SJSA1 (cell line): ENCODE measurements at places on chromosomes 2 and 18. TPM values are rescaled to one million over a fixed set of nuclear protein-coding genes. Genes with fewer than 3 reads are reported as not detected.
A peak's percentile ranks its signal among the peaks of the same experiment; 100 is the strongest.

GRCh38 chr2:43559391-43560230 lies 36.2 kb downstream of the THADA start:
- no peak overlapping the region for H3K4me3 ChIP-seq
- DNase-seq = no peak
- peaks cover 35% of the 10 kb centered on the region for H3K36me3 ChIP-seq
- H3K27me3 ChIP-seq = no peaks in the 10 kb centered on the region

Gene MCEE
- 6.2 and 9.6 TPM in 2 replicates for total RNA-seq

DNA sequence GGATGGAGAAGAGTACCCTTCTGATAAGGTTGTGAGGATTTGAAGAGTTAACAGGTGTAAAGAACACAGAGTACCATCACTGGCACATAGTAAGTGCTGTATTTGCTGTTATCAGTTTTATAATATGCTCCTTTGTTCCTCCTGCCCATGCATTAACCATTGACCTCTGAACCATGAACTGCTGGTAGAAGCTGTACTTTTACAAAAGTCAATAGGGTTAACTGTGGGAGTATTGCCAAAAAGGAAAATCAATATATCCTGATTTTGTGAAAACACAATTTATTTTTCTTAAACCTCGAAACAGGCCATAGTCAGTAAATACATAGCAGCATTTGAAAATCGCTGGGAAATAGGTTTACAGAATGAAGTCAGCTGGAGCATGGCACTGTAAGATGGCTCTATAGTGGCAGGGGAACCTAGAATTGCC lies 18.9 kb upstream of the ACAA2 start:
- H3K4me3 ChIP-seq = no peak overlapping the region
- peaks cover 4% of the 10 kb centered on the region; the same call in 1 of the 2 replicates for H3K36me3 ChIP-seq
- H3K27me3 ChIP-seq = no peaks in the 10 kb centered on the region
- no peak overlapping the region for H3K27ac ChIP-seq

Gene FZD7
- total RNA-seq = 77.8 and 90.7 TPM in 2 replicates

GRCh38 chr2:88729061-88729745 lies 37.7 kb downstream of the RPIA start:
- no peaks in the 10 kb centered on the region for H3K36me3 ChIP-seq
- H3K27ac ChIP-seq = no peak overlapping the region
- H3K4me3 ChIP-seq = no peak overlapping the region
- H3K27me3 ChIP-seq = no peaks in the 10 kb centered on the region

- no peak overlapping the region for H3K27ac ChIP-seq
- no peak overlapping the region for H3K4me3 ChIP-seq
- no peak for DNase-seq
- no peaks in the 10 kb centered on the region for H3K4me1 ChIP-seq
- no peaks in the 10 kb centered on the region for H3K36me3 ChIP-seq
These were observed 34.5 kb downstream of the FRZB start for GRCh38 chr2:182831921-182832320.

- no peak overlapping the region for H3K27ac ChIP-seq
- DNase-seq = no peak
- H3K4me1 ChIP-seq = no peaks in the 10 kb centered on the region
These were observed 3.6 kb downstream of the LRRTM1 start for GRCh38 chr2:80300954-80301353.

GRCh38 chr2:203949228-203949627 lies 12.7 kb downstream of the ICOS start:
- H3K27me3 ChIP-seq = no peaks in the 10 kb centered on the region
- no peak for DNase-seq

- no peak for DNase-seq
- no peaks in the 10 kb centered on the region for H3K27me3 ChIP-seq
- H3K36me3 ChIP-seq = no peaks in the 10 kb centered on the region
- H3K4me3 ChIP-seq = no peak overlapping the region
These were observed 344.7 kb upstream of the FIGN start for GRCh38 chr2:164080486-164080885.

DNA sequence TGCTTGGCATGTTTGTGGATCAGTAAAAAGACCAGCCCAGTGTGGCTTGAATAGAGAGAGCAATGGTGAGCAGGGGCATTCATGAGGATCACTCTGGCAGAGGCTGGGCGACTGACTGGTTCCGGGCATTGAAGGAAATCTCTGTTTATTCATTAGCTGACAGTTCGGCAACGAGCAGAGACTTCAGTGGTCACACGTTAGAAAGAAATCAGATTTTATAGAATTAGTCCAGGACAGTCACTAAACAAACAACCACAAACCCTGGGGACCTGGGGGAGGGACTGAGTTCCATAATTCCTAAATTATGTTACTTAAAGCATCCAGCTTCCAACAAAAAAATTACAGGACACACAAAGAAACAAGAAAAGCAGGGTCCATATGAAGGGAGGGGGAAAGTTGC lies 72.5 kb downstream of the NOL10 start:
- H3K4me1 ChIP-seq = peaks cover 19% of the 10 kb centered on the region
- no peak overlapping the region for H3K4me3 ChIP-seq

DNA sequence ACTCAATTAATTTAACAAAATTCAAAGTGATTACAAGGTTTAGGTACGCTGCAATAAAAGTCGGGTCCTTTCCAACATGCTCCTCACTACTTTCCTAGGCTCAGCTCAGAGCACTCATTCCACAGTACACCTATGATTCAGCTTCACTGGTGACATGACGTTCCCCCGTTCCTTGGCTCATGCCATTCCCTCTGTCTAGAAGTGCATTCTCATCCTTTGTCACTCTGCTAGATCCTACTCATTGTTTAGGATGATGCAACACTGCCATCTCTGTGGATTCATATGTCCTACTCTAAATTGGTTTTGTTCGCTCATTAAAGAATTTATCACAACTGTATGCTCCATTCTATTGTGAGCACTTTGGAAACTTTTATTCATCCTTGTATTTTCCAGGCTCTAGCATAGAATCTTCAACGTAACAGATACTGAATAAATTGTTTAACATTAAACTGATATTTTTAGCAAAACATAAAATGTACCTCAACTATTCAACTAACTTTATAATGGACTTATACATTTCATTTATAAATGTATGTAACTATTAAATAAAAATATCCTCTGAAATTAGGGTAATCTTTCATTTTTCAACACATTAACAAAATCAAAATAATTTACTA lies 78.6 kb downstream of the FAM228A start:
- H3K27me3 ChIP-seq = no peaks in the 10 kb centered on the region
- no peaks in the 10 kb centered on the region for H3K4me1 ChIP-seq
- H3K27ac ChIP-seq = no peak overlapping the region
- H3K4me3 ChIP-seq = no peak overlapping the region

- DNase-seq = peak; percentile 41
- H3K27me3 ChIP-seq = peaks cover 26% of the 10 kb centered on the region
- peaks cover 20% of the 10 kb centered on the region for H3K4me1 ChIP-seq
- no peak overlapping the region for H3K4me3 ChIP-seq
- H3K36me3 ChIP-seq = no peaks in the 10 kb centered on the region
These were observed 4.4 kb upstream of the NEU4 start for GRCh38 chr2:241804326-241805229.

GRCh38 chr2:74869517-74869916 lies 35.6 kb downstream of the HK2 start:
- no peak for DNase-seq
- no peaks in the 10 kb centered on the region; the same call in none of the 2 replicates for H3K36me3 ChIP-seq
- no peak overlapping the region for H3K4me3 ChIP-seq
- peaks cover 30% of the 10 kb centered on the region for H3K4me1 ChIP-seq
- no peak overlapping the region for H3K27ac ChIP-seq

Gene COA5
- 21.7 and 36.4 TPM in 2 replicates for total RNA-seq

DNA sequence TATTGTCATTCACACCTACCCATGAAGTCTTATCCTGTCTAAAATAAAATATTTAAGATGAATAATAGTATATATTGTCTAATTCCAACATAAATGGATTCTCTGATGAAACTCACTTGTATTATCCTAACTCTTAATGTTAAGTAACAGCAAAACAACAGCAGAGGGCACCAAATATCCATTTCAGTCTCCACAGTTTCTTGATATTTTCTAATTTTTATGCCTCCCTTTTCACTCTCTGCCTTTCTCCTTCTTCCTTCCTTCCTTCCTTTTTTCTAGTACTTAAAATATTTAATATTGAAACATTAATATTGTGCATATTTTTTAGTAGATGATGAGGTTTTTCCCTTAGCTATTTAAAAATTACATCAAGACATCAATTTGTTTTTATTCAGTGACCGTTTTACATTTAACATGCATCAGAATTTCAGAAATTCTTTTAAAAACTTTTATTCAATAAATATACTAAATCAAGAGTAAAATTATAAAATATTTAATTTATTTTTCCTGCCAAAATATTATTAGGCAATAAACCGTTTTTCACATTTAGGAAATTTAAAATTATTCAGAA lies 97.6 kb downstream of the WDR7 start:
- no peak overlapping the region for H3K4me3 ChIP-seq
- H3K27ac ChIP-seq = no peak overlapping the region
- no peaks in the 10 kb centered on the region for H3K4me1 ChIP-seq
- peak; percentile 10 for DNase-seq
- H3K27me3 ChIP-seq = no peaks in the 10 kb centered on the region

DNA sequence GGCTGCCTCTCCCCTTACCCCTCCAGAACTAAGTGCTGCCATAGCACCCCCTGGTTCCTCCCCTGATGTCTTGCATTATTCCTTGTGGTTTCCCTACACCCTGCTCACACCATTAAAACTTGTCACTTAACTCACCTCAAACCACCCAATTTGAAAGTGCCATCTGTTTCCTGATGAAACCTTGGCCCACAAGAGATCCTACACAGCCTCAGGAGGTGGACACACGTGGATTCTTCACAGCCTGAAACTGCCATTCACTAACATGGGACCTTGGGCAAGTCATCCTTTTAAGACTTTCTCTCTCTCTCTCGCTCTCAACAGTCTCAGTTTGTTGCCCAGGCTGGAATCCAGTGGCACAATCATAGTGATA lies 27.5 kb upstream of the FAM124B start:
- DNase-seq = no peak
- H3K27ac ChIP-seq = no peak overlapping the region
- no peaks in the 10 kb centered on the region for H3K27me3 ChIP-seq
- no peaks in the 10 kb centered on the region for H3K4me1 ChIP-seq

Gene MAP2
- 0.21 and 0.34 TPM in 2 replicates for total RNA-seq

- H3K4me3 ChIP-seq = no peak overlapping the region
- no peak for DNase-seq
- H3K4me1 ChIP-seq = peaks cover 6% of the 10 kb centered on the region
- no peaks in the 10 kb centered on the region for H3K27me3 ChIP-seq
These were observed 226.1 kb downstream of the LRRTM1 start for GRCh38 chr2:80078290-80079036.

Gene ESCO1
- 14.8 and 15.3 TPM in 2 replicates for total RNA-seq

DNA sequence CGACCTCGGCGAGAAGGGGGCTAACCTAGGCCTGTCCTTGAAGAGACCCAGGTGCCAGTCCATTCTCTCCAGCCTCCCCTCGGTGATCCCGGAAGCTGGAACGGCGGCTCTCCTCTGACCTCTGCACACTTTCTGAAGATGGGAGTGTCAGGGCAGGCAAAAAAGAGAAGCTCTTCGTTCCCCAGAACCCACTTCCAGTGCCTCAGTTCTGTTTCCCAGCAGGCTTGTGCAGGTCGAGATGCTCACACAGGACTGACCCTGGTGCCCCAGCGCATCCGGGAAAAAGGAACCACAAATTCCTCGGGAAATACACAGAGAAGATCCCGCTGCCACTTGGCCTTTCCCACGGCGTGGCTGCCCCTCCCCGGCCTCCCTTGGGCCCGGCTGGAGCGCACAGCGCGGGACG lies 681 bp upstream of the PTPN18 start:
- 0 out of 2 replicates have a peak overlapping the region, but pooled peaks have one; percentile 19 for H3K27ac ChIP-seq
- no peak for DNase-seq
- H3K4me1 ChIP-seq = peaks cover 23% of the 10 kb centered on the region

Gene PIEZO2
- total RNA-seq = 4.2 and 5.5 TPM in 2 replicates

Gene KIF5C
- 0.11 TPM in 1 of 2 replicates, not detected in the other for total RNA-seq

Gene PRR30
- not detected in 2 replicates for total RNA-seq

- H3K4me1 ChIP-seq = no peaks in the 10 kb centered on the region
- H3K36me3 ChIP-seq = no peaks in the 10 kb centered on the region
- no peak overlapping the region for H3K27ac ChIP-seq
- no peaks in the 10 kb centered on the region for H3K27me3 ChIP-seq
- no peak for DNase-seq
- no peak overlapping the region for H3K4me3 ChIP-seq
These were observed 118.8 kb upstream of the EPB41L3 start for GRCh38 chr18:5662586-5663090.

- no peaks in the 10 kb centered on the region for H3K27me3 ChIP-seq
- no peak for DNase-seq
- no peak overlapping the region for H3K27ac ChIP-seq
- no peaks in the 10 kb centered on the region for H3K4me1 ChIP-seq
These were observed 179.5 kb downstream of the CELF4 start for GRCh38 chr18:37385846-37386778.

Gene LYG1
- total RNA-seq = 0.37 TPM in 1 of 2 replicates, not detected in the other

DNA sequence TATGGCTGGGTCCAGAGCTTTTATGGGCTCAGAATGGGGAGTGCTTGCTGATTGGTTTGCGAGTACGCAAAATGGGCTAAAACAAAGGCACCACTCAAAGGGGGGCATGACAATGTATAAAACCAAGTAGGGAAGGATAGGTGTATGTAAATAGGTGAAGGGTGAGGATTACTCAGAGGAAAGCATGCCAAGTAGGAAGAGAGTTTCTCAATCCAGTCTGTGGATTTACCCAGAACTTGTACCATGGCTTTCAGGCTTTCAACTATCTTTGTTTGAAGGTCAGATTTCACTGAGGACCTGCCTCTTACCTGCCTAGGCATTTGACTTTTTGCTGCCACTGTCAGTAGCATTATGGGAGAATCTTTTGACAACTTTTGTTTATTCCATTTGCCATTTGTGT lies 92.3 kb downstream of the RAB3GAP1 start:
- no peak overlapping the region for H3K27ac ChIP-seq
- no peak overlapping the region for H3K4me3 ChIP-seq
- H3K4me1 ChIP-seq = no peaks in the 10 kb centered on the region
- H3K36me3 ChIP-seq = peaks cover 28% of the 10 kb centered on the region
- H3K27me3 ChIP-seq = no peaks in the 10 kb centered on the region
- no peak for DNase-seq

- no peak overlapping the region for H3K27ac ChIP-seq
- no peak overlapping the region for H3K4me3 ChIP-seq
- DNase-seq = no peak
- H3K36me3 ChIP-seq = no peaks in the 10 kb centered on the region
These were observed 154.7 kb downstream of the MBD2 start for GRCh38 chr18:54069729-54070128.
